Spinal cord (tissue), 10 donors: ENCODE measurements at places on chromosomes 6 and 20. TPM values are rescaled to one million over a fixed set of nuclear protein-coding genes. Genes with fewer than 3 reads are reported as not detected.

The PIM1 gene
- polyA plus RNA-seq = 17.1 TPM

GRCh38 chr20:34473262-34473883 is 42.8 kb upstream of the DYNLRB1 start:
- DNase-seq = peak; percentile 18

GRCh38 chr6:131642987-131643611 is 6.0 kb downstream of the ENPP3 start:
- no peak for DNase-seq

DNA sequence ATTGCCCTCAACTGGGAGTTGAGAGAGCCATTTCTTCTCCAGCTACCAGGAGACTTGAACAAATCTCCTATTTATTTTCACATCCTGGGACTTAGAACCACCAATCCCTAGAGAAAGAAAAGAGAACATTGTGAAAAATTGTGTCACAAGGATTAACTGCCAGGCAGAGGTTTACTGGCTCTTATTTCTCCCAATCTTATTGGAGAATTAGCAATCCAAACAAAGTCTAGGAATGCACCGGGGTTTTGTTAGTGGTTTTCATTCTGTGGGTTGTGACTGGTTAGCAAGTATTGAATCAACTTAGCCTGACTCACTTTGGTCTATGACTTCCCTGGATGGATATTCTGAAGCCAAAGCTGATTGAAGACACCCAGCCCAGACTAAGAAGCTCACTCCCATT is 21.2 kb upstream of the ENPP5 start:
- DNase-seq = no peak

DNA sequence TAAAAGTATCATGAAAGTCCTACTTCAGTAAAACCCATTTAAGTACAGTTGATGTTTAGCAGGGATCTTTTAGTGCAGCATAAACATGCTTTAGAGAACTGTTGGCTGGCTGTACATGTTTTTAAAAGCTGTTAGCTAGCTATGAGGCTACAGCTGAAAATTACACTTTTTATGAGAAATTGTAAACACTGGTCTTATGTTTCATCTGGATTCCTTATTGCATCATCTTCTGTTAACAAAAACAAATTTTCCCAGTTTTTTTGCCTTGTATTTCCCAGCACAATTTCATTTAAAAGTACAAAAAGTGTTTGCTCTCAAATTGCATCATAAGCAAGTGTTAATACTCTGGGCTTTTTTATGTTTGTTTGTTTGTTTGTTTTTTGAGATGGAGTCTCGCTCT is 18.3 kb upstream of the HLA-E start:
- no peak for DNase-seq

GRCh38 chr6:1597924-1598323 is 11.8 kb upstream of the FOXC1 start:
- DNase-seq = no peak

DNA sequence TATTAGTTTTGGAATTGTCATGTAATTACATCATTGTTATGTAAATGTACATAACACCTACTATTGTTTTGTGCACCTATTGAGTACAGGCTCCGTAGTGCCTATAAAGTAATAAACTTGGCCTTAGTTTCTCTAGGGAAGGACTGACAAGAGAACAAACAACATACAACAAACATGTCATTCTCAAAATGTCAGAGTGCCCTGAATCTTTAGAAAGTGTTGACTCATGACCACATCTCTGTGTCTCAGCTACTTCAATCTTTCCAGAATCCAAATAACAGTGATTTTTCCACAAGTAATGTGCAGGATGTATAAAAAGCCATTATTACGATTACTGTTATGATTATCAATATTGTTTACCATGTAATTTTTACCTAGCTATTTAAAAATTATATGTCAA is 17.2 kb downstream of the LAMP5 start:
- no peak for DNase-seq

DNA sequence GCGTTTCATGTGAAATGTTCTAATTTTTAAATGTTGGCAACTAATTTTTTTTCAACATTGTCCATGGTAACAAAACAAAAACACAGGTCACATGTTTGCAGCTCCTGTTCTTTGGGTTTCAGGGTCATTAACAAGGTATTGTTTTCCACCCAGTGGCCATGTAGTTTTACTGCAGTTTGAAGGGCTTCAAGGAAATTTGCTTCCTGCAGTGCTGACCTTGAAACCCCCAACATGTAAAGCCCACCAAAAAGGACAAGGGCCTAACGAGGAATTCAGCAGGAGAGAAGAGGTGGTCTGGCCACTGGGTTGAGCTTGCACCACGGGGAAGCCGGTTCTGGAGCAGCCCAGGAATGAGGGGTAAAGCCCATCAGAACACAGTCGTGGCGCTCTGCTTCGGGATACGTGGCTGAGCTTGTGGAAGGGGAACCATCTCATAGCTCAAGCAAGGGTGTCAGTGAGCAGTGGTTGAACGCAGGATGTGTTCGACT is 13.9 kb upstream of the KLHL31 start:
- DNase-seq = no peak
